ENCODE measurements at places on chromosomes 7 and 10.

DNA sequence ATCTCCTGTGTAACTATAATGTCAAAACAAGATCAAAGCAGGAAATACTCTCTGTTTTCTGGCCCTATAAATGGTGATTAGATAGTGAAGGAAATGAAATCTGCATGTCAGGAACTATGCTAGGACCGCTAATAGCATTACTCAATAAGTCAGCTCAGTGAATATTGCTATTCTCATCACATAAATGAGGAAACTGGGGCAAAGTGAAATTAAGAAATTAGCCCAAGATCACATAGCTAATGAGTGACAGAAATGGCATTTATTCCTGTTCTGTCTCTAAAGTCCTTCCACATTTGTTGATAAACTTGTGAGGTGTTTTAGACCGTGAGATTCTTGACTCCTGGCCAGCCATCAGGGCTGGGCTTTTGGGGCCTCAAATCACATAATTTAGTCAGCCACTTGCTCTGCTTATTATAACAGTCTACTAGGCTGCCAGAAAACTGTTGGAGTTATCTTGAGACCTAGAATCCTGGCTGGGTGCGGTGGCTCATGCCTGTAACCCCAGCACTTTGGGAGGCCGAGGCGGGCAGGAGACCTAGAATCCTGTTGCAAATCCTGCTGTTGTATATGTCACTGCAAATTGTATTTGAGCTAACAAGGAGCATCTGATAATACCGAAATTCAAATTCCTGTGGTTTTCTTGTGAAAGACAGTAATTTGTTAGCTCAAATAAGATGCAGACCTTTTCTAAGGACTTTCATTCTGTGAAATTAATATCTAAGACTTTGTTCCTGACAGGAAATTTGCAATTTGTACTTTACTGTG lies 66.5 kb upstream of the SHTN1 start:
- DNase-seq, result no peak

- DNase-seq, result no peak
These were observed 358.3 kb downstream of the AUTS2 start for GRCh38 chr7:69956541-69956940.

- DNase-seq, result peak; percentile 63
These were observed 4.1 kb downstream of the KLF6 start for GRCh38 chr10:3780771-3781467.

DNA sequence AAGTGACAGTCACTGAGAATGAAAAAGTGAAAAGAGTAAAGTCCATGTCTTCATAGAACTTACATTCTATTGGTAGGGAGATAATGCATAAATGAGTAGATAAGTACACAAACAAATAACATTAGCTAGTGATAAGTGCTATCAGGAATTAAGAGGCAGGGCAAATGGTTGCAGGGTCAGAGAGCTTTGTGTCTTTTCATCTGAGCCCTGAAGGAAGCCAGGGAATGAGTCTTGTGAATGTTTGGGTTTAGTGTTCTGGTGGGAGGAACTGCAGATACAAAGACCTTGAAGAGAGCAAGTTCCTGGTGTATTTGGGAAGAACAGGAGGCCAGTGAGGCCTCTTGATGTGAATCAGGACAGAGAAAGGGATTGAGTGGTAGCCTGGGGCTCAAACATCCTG lies 183.8 kb downstream of the CTTNBP2 start:
- no peak for DNase-seq

DNA sequence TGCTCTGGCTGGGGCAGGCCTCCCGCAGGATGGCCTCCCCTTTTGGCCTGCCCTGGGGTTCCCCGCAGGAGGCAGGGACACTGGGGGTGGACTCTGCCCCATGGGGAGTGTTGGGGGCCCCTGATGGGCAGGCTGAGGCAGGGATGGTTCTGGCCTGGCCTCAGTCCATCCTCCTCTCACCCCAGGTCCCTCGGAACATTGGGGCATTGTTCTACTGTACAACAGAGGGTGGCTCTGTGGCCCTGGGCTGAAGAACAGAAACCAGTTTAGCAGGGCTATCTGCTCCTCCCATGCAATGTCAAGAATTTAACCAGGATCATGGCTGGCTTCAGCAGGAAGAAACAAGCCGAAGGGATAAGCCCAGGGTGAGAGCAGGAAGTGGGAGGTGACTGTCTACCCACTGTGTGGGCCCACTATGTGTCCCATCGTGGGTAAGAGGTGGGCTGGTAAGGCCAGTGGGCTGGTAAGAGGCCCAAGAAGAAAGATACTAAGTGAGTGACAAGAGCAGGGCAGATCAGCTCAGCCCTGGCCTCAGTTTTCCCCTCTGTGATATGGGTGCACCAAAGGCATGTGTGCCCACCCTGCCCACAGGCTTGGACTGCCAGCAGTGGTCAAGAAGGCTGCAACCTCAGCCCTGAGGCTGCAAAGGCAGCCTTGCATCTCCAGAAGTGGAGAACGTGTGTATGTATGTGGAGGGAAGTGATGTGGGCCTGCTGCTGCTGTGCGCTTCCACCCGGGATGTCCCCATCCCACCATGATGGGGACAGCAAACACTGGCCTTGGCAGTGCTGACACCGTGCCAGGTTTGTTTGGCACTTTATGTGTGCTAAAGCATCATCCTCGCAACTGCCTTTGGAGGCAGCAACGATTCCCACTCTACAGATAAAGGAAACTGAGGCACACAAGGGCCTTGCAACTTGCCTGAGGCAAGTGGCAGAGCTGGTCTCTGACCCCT lies 138.9 kb downstream of the SH3PXD2A start:
- DNase-seq, result no peak

DNA sequence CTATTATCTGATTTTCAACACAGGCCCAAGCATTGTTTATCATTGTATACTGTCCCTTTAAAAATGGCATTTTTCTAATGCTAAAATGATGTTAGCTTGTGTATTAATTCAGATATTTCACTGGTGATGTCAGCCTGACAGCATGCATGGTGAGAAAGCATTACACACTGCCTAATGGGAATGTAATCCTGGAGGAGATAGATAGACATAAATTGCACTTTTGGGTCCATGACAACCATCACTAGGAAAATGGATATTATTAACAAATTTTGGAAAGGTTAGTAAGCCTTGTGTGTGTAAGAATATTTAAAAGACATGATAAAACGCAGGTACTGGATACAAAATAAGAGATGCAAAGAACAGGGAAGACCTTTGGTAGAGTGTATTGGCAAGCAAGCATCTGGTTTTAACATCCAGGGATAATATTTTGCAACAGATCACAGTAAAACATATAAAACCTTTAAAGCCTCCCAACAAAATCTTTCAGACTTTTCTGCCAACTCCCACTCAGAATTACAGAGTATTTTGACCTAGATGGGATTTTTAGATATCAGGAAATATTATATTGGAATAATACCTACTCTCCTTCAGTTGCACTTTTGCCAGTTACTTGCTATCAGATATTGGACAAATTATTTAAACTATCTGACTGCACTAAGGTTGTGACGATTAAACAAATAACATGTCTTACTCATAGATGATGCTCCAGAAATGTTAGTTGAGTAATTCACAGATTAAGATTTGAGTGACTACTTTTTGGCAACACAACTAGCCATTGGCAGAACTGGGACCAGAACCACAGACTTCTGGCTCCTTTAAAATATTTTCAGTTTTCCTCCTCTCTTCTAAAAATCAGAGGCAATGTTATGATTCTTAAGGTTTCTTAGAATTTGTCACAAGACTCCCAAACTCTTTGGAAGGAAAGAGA lies 291.6 kb upstream of the SEMA3C start:
- no peak for DNase-seq

DNA sequence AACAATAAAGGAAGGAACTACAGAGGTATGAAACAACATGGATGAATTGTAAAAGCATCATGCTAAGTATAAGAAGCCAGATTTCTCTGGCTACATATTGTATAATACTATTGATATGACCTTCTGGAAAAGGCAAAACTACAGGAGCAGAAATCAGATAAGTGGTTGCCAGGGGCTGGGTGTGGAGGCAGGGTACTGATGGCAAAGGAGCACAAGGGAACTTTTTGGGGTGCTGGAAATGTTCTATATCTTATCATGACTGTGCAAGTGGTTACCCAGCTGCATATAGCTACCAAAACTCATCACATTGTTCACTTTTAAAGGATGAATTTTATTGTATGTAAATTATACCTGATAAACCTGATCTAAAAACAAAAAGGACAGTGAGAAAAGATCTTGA lies 72.4 kb downstream of the SKAP2 start:
- no peak for DNase-seq

DNA sequence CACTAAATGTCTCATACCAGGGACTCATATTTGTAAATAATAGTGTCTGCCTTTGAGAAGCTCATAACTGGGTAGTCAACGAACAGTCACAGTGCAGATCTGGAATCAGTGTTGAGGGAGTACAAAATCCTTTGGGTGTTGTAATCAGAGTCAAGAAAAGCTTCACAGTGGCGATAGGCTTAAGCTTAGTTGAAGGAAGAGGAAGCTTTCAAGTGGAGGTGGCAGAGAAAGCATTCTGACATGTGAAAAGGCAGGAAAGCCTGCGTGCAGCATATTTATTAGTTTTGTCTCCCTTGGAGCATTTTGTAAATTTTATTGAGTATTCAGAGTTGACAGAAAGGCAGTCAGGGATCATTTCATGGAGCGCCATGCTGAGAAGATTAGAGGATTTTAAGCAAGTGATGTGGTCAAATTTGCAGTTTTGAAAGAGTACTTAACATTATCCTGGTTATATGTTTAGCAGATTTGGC lies 104.9 kb downstream of the ADK start:
- DNase-seq, result no peak

GRCh38 chr10:24405635-24406034 lies 196.7 kb downstream of the KIAA1217 start:
- no peak for DNase-seq

DNA sequence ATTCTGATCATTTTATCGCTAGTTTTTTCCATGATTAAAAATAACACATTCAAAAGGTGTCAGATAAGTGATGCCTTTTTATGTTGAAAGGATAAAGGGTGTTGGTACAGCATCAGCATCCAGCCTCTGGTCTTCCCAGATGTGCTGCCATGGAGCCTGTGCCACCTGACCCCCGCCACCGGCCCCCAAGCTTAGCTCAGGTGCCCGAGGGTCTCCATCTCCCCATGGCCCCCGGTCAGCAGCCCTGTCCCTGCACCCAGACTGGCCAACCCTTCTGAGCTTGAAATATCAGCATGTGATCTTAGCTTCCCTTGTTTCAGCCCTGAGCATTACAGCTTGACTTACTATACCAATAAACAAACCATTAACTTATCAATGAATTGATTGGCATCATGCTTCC lies 24.6 kb downstream of the PFKP start:
- no peak for DNase-seq

DNA sequence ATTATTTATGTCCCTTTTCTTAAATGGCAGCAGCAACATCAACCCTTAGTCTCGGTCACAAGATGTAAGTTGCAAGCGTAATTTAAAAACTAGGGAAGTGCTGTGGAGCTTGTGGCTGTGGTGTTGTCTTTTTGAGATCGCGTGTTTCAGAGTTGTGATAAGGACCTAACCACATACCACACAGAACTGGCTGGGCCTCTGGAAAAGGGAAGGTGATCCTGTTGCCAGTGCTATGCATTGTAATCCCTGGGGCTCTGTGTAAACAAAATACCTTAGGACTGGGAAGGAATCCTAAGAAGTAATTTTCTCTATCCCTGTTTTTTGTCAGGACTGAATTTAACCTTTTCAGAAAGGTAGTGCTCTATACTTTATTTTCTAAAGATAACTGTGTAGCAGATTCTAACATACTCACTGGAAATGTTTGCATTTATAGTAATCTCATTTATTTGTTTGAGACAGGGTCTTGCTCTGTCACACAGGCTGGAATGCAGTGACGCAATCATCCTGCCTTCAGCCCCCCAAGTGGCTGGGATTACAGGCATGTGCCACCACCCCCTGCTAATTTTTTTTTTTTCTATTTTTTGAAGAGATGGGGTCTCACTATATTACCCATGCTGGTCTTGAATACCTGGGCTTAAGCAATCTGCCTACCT lies 60.4 kb downstream of the INPP5F start:
- no peak for DNase-seq

- no peak for DNase-seq
These were observed 275.2 kb downstream of the AUTS2 start for GRCh38 chr7:69873512-69873911.

DNA sequence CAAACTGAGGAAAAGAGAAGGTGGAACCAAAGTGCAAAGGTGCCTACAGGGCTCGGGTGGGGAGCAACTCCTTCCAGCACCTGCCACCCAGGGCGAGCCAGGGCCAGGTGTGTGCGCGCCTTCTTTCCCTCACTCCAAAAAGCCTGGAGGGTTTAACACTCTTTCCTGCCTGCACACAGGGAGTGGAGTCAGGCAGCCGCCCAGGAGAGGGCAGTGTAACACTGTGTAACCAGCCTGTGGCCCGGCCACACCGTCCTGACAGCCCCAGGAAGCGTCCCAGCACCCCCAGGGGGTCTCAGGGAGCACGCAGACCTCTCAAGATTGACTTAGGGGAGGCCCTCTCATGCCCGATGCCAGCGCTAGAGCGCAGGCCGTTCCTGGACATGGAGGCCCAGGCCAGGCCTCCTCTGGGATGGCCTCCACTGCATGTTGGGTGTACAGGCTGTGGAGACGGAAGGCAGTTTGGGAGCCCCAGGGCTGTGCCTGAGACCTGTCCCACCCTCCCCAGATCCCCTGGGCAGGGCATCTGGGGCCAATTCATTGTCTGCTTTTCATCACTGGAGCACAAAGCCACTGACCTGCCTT lies 13.4 kb downstream of the BRI3 start:
- DNase-seq, result no peak

DNA sequence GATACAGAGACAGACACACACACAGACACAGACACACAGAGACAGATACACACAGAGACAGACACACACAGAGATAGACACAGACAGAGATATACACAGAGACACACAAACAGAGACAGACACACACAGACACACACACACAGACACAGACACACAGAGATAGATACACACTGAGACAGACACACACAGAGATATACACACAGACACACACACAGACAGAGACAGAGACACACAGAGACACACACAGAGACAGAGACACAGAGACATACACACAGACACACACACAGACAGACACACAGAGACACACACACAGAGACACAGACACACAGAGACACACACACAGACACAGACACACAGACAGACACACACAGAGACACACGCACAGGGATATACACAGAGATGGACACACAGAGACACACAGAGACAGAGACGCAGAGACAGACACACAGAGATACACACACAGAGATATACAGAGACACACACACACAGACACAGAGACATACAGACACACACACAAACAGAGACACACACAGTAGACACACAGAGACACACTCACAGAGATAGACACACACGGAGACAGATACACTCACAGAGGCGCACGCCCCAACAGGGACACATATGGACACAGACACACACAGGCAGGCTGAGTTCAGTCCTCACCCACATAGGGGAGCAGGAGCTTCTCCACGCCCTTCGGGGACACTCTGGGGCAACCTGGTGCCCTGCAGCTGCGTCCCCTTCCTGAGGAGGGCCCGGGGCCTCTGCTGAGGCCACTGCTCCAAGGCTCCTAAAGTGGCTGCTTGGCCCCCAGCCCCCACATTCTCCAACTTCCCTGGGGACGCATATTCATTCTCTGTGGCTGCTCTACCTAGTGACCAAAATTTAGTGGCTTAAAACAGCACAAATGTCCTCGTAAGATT lies 10.3 kb upstream of the PPP2R2D start:
- DNase-seq, result no peak

GRCh38 chr10:18400906-18401245 lies 250.5 kb downstream of the NSUN6 start:
- no peak for DNase-seq
